ENCODE measurements at places on chromosomes 12 and 14.

DNA sequence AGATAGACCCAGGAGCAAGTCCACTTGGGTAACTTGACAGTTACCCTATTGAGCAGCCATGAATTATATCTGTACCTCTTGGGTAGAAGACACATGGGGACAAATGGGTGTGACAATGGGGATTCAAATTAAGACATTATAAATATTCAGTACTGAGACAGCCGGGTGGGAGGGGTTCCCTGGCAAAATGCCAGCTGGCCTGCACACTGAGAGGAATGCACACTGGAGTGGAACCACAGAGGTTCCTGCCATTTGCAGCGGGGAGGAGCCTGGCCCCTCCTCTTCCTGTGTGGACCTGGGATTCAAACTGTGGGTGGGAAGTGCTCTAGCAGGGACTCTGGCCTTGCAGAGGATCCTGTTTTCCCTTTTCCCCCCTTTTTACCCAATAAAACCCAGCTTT, 118.7 kb upstream of the CDKN3 start:
- DNase-seq: no peak

DNA sequence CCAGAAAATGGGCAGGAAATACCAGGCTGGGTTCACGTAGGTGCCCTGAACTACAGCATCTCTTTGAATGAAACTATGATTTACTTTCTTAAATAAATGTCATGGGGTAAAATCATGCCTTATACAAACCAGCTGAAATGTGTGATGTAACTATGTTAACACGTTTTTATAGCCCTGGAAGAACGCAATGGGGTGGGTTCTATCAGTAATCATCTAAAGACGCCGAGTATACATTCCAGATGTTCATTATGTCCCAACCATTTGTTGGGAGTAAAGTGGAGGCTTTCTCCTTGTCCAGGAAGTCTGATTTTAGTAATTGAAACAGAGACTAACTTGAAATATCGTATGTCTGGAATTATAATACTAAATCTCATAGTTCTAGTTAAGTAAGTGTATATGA, 16.2 kb upstream of the IGF1 start:
- no peak for DNase-seq

DNA sequence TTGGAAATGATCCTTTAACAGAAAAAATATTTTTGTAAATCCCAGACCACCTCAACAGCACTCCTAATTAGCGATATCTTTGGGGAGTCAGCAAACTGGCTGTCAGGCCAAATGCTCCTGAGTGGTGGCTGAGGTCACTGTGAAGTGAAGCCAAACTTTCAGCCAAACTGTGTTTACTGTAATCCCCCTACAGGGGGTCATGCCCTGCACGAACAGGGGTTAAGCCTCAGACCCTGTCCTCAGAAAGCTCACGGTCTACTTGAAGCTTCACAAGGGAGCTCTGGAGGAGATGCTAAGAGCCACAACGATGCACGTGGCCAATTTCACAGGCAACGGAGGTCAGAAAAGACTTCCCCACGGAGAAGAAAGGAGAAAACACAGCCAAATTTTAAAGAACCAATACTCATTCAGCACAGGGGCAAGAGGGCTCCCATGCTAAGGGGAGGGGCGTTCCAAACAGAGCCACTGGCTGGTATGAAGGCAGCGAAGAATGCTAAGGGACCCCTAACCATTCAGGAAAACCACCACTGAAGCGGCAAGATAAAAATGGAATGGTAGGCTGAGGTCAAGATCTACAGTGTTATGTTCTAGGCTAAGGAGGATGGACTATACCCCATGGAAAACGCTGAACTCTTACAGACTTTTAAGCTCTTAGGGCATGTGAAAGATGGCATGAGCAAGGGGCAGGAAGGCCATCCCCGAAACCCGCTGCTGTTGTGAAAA, 105.4 kb downstream of the ITPR2 start:
- DNase-seq: no peak

GRCh38 chr12:43210485-43211192, 341.4 kb downstream of the ADAMTS20 start:
- DNase-seq: no peak

DNA sequence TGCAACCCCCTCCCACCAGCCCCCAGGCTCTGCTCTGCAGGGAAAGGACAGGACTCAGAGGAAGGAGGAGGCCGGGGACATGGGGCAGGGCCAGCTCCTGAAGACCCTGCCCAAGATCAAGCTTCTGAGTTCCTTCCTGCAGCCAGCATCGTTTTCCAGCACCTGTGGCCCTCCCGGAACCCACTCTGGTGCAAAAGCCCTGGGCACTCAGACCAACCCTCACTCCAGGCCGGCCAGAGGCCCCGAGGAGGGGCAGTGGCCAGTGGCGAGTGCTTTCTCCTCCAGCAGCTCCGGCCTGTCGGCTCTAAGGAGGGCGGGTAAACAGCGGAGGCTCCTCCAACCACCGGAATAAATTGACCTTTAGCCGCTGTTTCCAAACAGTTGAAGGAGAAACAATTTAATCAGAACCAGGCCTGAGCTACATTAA, 10.8 kb downstream of the TMEM179 start:
- DNase-seq: no peak

GRCh38 chr12:132342251-132343227, 13.2 kb upstream of the GALNT9 start:
- no peak for DNase-seq

GRCh38 chr14:73248108-73248868, 11.0 kb downstream of the PAPLN start:
- no peak for DNase-seq

DNA sequence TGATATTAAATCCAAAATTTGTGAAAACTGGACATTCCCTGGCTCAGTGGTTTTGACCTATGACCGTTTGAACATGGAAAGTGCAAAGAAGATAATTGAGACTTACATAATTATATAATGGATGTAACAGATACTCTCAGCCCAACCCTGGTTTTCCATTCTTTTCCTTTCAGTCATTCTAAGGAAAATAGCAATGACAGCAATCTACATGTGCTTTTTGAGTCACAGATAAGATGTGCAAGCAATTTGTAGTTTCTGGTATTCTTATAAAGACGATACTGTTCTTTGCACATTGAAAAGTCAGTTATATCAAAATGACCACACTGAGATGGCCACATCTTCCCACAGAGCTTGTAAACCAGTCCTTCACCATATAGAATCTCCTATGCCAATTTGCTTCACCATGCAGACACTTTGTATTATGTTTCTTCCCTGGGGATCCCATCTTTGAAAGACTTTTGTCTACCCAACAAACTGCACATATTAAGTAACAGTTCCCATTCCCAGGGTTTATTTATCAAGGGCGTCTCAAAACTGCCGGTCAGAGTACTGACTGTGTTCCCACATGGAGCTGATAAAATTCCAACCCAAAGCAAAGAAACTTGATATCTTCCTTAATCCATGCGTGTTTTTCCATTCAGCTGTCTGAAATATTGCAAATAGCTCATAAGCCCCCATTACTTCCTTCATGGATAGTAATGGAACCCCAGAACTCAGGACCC, 34.8 kb downstream of the PLXNC1 start:
- DNase-seq: no peak

- no peak for DNase-seq
Measured at GRCh38 chr14:39229222-39229543, 4.5 kb upstream of the MIA2 start.

GRCh38 chr14:99156090-99156425, 115.9 kb downstream of the BCL11B start:
- DNase-seq: no peak

GRCh38 chr14:21923820-21924219, 250.2 kb upstream of the OR4E1 start:
- no peak for DNase-seq

GRCh38 chr12:89470741-89471509, 53.7 kb downstream of the GALNT4 start:
- DNase-seq: no peak

DNA sequence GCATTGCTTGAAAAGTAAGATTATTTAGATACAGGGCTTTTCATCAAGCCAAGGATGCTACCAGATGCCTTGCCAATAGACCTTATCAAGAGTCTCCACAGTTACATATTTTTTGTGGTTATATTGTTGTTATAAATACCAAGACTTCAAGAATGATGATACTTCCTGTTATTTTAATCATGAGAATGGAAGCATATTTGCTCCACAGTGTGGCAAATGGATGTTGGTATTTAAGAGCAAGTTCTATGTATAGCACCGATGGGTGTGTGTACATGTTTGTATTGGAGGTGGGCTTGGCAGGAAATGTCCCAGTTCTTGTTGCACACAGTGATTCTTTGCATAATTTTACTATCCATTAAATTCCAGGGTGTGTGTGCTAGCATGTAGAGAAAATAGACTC, 4.4 kb upstream of the NID2 start:
- no peak for DNase-seq

DNA sequence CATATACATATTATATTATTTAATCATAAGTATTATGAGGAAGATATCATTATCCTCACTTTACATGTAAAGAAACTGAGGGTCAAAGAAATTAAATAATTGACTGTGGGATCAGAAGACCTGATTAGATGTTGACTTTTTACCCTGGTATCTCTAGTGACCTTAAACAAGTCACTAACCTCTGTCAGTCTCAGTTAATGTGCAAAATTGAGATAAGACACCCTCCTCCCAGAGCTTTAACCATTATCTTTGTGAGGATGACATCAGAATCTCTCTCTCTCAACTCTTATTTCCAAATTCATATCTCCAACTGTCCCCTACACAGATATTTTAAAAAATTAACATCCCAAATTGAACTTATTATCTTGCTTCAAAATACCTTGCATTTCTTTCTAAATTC, 177.8 kb downstream of the KLHL28 start:
- no peak for DNase-seq
